ENCODE measurements at places on chromosomes 6 and 20. TPM values are rescaled to one million over a fixed set of nuclear protein-coding genes. Genes with fewer than 3 reads are reported as not detected.

Gene FAM83C
- total RNA-seq = not detected

Gene SLC52A3
- 0.38 TPM for total RNA-seq

Gene RAET1G
- not detected for total RNA-seq

Gene GSTA2
- 10.7 TPM for total RNA-seq

Gene TULP4
- 171 TPM for total RNA-seq

Gene FAM184A
- total RNA-seq = 23.0 TPM

Gene BANF2
- not detected for total RNA-seq

Gene ERVFRD-1
- not detected for total RNA-seq

Gene TSHZ2
- total RNA-seq = 22.9 TPM

Gene RING1
- 62.4 TPM for total RNA-seq

Gene ENPP3
- not detected for total RNA-seq

Gene BTN1A1
- total RNA-seq = 1.6 TPM

DNA sequence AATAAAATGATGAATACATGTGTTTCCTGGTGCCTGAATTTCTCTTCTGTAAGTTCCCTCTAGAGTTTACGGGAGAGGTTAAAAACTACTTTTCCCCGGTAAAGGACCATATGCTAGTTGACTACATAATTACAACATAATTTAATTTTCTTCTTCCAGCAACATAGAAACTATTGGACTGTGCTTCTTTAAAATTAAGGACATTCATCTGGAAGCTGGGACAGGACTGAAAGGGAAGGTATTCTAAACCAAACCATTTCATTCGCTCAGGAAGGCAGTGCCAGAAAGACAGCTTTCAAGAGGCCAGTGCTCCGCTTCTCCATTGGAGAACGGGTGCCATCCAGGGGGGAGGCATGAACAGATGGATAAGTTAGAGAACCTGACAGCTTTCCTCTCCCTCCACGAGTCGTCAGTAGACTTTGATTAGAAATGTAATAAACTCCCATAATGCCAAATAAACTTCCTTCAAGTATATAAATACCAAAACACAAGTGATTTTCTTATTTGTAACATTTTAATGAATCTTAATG lies 458.0 kb upstream of the SOX4 start:
- no peak overlapping the region for H3K4me3 ChIP-seq
- H3K36me3 ChIP-seq = peaks cover 1% of the 10 kb centered on the region
- no peak for DNase-seq
- H3K4me1 ChIP-seq = peaks cover 44% of the 10 kb centered on the region
- peak overlapping the region; percentile 20 for H3K27ac ChIP-seq

GRCh38 chr6:128883906-128884305 lies 968 bp downstream of the LAMA2 start:
- peaks cover 43% of the 10 kb centered on the region for H3K27me3 ChIP-seq
- no peak overlapping the region for H3K27ac ChIP-seq
- no peak for DNase-seq
- H3K4me1 ChIP-seq = peaks cover 3% of the 10 kb centered on the region
- no peaks in the 10 kb centered on the region for H3K36me3 ChIP-seq

DNA sequence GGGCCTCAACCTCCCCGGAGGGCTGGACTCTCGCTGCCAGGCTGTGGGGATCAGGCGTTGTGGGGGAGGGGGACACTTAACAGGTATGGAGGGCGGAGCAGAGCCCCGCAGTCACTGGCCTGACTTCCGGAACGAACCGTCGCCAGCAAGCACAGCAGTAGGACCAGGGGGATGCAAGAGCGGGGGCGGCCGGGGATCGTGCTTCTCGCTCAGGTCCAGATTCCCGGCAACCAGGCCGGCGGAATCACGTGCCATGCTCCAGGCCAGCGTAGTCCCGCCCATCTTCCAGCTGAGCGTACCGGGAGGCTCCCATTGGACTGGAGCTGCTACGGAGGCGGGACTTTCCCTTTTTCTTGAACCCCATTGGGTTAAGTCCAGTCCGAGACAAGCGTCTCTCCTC lies 10.0 kb upstream of the POU5F1 start:
- no peak overlapping the region for H3K27ac ChIP-seq
- no peak for DNase-seq
- H3K36me3 ChIP-seq = no peaks in the 10 kb centered on the region

GRCh38 chr6:29976588-29977424 lies 34.5 kb downstream of the HLA-A start:
- H3K27me3 ChIP-seq = peaks cover 64% of the 10 kb centered on the region
- H3K27ac ChIP-seq = peak overlapping the region; percentile 78
- no peaks in the 10 kb centered on the region for H3K36me3 ChIP-seq
- peak; percentile 34 for DNase-seq
- peak overlapping the region; percentile 78 for H3K4me3 ChIP-seq

- peaks cover 7% of the 10 kb centered on the region for H3K4me1 ChIP-seq
- H3K27me3 ChIP-seq = no peaks in the 10 kb centered on the region
Observed at GRCh38 chr6:79082304-79082703, 4.2 kb upstream of the PHIP start.

GRCh38 chr20:5065879-5066383 lies 53.8 kb downstream of the PCNA start:
- DNase-seq = no peak
- no peaks in the 10 kb centered on the region for H3K27me3 ChIP-seq

GRCh38 chr6:5540370-5540769 lies 279.1 kb downstream of the FARS2 start:
- DNase-seq = no peak
- no peak overlapping the region for H3K27ac ChIP-seq
- peaks cover 4% of the 10 kb centered on the region for H3K36me3 ChIP-seq
- no peaks in the 10 kb centered on the region for H3K27me3 ChIP-seq
- no peaks in the 10 kb centered on the region for H3K4me1 ChIP-seq
- H3K4me3 ChIP-seq = no peak overlapping the region

DNA sequence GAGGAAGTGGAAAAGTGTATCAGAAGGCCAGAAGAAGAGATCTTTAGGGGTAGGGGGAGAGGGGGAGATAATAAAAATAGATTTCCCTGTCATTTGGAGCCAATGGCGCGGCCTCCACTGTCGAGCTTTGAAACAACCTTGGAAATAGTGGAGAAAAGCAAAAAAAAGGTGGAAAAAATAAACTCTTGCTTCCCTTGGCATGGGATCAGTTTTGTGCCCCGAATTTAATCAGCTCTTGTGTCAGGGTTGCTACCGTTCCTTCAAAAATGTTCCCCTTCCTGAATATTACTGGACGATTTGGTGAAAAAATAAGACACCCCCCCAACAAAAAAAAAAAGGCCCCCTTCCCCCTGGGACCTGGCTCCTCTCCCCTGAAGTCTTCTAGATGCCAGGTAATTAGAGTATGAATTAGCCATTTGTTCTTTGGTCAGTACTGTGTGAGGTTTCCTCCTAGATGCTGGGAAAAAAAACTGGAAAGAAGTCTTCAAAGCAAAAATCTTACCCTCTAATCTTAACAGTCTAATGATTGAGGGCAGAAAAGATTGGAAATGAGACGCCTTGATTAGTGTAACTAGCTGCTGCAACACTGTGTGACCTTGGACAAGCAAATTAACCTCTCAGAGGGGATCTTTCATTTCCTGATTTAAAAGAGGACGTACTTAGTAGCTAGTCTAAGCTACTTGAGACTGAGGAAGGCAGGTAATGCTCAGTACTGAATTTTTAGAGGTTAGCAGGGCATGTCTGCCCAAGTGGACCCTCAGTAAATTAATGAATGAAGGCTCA lies 872 bp upstream of the RBM39 start:
- no peak for DNase-seq
- peaks cover 21% of the 10 kb centered on the region for H3K36me3 ChIP-seq
- H3K27ac ChIP-seq = peak overlapping the region; percentile 100
- H3K4me1 ChIP-seq = peaks cover 30% of the 10 kb centered on the region
- no peaks in the 10 kb centered on the region for H3K27me3 ChIP-seq
- peak overlapping the region; percentile 91 for H3K4me3 ChIP-seq

GRCh38 chr6:133587546-133588160 lies 301.3 kb upstream of the TCF21 start:
- no peak overlapping the region for H3K27ac ChIP-seq
- no peaks in the 10 kb centered on the region for H3K27me3 ChIP-seq
- H3K36me3 ChIP-seq = peaks cover 1% of the 10 kb centered on the region
- H3K4me1 ChIP-seq = peaks cover 15% of the 10 kb centered on the region
- H3K4me3 ChIP-seq = no peak overlapping the region

DNA sequence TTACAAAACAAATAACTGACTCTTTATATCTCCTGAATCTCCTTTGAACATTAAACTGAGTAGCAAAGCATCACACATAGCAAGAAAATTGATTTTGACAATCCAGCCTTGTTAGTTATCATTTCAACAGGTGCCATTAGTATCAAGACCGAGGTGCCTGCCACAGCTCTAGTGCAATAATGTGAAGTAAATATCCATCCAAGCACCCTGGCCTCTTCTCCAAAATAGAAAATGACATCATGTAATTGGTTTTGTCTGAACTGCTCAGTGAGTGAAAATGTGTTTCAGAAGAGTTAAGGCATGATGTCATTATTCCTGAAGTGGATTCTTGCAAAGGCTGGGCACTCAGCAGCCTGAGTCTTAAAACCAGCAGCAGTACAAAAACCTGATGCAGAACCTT lies 341.4 kb downstream of the PLCB1 start:
- no peaks in the 10 kb centered on the region for H3K4me1 ChIP-seq
- H3K27me3 ChIP-seq = no peaks in the 10 kb centered on the region
- H3K4me3 ChIP-seq = no peak overlapping the region
- no peak for DNase-seq

GRCh38 chr20:47220161-47220582 lies 136.3 kb downstream of the ZMYND8 start:
- H3K36me3 ChIP-seq = peaks cover 50% of the 10 kb centered on the region
- no peaks in the 10 kb centered on the region for H3K4me1 ChIP-seq
- no peak for DNase-seq
- H3K4me3 ChIP-seq = no peak overlapping the region
- H3K27ac ChIP-seq = no peak overlapping the region

- H3K36me3 ChIP-seq = no peaks in the 10 kb centered on the region
- peaks cover 2% of the 10 kb centered on the region for H3K4me1 ChIP-seq
- no peak overlapping the region for H3K4me3 ChIP-seq
- no peak for DNase-seq
- H3K27ac ChIP-seq = no peak overlapping the region
Observed at GRCh38 chr6:84417260-84417659, 189.8 kb upstream of the CEP162 start.

GRCh38 chr6:134888316-134888715 lies 61.6 kb downstream of the ALDH8A1 start:
- no peaks in the 10 kb centered on the region for H3K4me1 ChIP-seq
- H3K36me3 ChIP-seq = peaks cover 3% of the 10 kb centered on the region
- no peak overlapping the region for H3K4me3 ChIP-seq
- H3K27ac ChIP-seq = no peak overlapping the region

- DNase-seq = no peak
- H3K4me1 ChIP-seq = peaks cover 32% of the 10 kb centered on the region
- no peak overlapping the region for H3K4me3 ChIP-seq
- H3K36me3 ChIP-seq = no peaks in the 10 kb centered on the region
Observed at GRCh38 chr6:33880766-33881165, 77.0 kb upstream of the MLN start.

- H3K36me3 ChIP-seq = no peaks in the 10 kb centered on the region
- H3K27me3 ChIP-seq = peaks cover 3% of the 10 kb centered on the region
- no peak overlapping the region for H3K4me3 ChIP-seq
- no peak overlapping the region for H3K27ac ChIP-seq
- no peak for DNase-seq
- peaks cover 1% of the 10 kb centered on the region for H3K4me1 ChIP-seq
Observed at GRCh38 chr20:58081846-58082245, 146.6 kb downstream of the ANKRD60 start.

- H3K27me3 ChIP-seq = peaks cover 5% of the 10 kb centered on the region
- no peaks in the 10 kb centered on the region for H3K36me3 ChIP-seq
- DNase-seq = no peak
- H3K4me3 ChIP-seq = no peak overlapping the region
Observed at GRCh38 chr20:13298692-13299373, 77.8 kb downstream of the ISM1 start.

DNA sequence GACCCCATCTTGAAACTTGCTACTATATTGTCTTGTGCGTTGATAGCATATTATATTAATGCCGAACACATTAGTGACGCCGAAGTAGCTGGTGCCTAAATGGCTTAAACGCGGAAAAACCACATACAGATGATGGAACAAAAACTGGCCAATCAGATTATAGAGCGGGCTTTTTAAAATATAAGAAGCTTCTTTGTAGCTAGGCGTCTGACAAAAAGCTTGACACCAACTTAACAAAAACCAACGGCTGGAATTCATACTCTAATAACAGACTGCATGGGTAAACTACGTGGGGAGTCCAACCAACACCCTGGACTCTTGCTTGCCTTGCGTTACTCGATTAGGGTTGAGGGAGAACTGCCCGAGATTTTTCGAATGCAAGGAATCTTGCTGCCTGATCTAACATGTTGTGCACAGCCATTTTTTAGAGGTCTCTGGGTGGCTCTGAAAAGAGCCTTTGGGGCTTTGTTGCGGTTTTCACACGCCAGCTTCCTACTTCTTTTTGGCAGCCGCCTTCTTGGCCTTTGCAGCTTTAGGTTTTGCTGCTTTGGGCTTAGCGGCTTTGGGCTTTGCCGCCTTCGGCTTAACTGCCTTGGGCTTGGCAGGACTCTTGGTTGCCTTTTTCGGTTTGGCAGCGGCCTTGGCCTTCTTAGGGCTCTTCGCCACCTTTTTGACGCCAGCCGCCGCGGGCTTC lies 45.7 kb downstream of the OR2B2 start:
- peaks cover 10% of the 10 kb centered on the region for H3K36me3 ChIP-seq
- H3K4me1 ChIP-seq = peaks cover 24% of the 10 kb centered on the region
- no peak for DNase-seq
- H3K27ac ChIP-seq = peak overlapping the region; percentile 98

DNA sequence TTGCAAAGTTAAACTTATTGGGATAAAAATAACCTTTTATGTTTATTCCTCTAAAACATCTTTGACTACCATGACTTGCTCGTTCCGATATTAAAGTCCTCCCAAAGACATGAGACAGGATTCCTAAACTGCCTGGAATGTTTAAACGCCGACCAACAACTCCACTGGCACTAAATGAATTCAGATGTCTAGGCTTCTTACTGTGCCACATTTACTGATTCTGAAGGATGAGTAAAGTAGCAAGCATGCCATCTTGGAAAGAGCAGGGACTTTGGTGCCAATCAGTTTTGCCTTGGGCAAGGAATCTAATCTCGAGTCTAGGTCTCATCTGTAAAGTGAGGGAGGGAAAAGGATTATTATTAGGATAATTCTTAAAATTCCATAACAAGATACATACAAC lies 25.3 kb downstream of the MBOAT1 start:
- no peaks in the 10 kb centered on the region for H3K27me3 ChIP-seq
- no peak overlapping the region for H3K27ac ChIP-seq
- no peak overlapping the region for H3K4me3 ChIP-seq
- peaks cover under 1% of the 10 kb centered on the region for H3K4me1 ChIP-seq

DNA sequence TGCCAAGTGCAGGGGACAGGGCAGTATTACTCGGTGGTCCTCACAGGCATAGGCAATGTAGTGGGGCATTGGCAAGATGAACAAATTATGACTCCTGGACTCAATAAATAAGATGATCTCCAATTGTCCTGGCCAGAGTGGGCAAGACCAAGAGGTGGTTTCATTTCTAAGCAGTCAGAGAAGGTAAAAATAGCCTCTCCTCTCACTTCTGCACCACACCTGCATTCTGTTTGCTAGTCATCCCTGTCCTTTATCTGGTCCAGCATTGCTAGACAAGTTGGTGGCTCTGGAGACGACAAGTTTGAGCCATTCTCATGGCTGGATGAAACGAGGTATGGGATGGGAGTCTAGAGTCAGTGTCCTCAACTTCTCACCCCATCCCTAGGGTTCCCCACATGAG lies 83.0 kb downstream of the BANF2 start:
- peaks cover 5% of the 10 kb centered on the region for H3K27me3 ChIP-seq
- H3K4me1 ChIP-seq = no peaks in the 10 kb centered on the region
- H3K27ac ChIP-seq = no peak overlapping the region
- H3K36me3 ChIP-seq = no peaks in the 10 kb centered on the region
- H3K4me3 ChIP-seq = no peak overlapping the region

GRCh38 chr20:53439616-53440015 lies 154.0 kb downstream of the ZNF217 start:
- H3K27ac ChIP-seq = no peak overlapping the region
- H3K4me1 ChIP-seq = peaks cover 5% of the 10 kb centered on the region
- H3K36me3 ChIP-seq = peaks cover 3% of the 10 kb centered on the region
- no peak overlapping the region for H3K4me3 ChIP-seq
- no peak for DNase-seq

All from progenitor cell of endocrine pancreas (in vitro differentiated cells).